Hematopoietic multipotent progenitor cell treated with erythropoietin and hydrocortisone succinate and interleukin-3 and kit ligand, for 15 days (in vitro differentiated cells): ENCODE measurements at places on chromosomes 2 and 18.

DNA sequence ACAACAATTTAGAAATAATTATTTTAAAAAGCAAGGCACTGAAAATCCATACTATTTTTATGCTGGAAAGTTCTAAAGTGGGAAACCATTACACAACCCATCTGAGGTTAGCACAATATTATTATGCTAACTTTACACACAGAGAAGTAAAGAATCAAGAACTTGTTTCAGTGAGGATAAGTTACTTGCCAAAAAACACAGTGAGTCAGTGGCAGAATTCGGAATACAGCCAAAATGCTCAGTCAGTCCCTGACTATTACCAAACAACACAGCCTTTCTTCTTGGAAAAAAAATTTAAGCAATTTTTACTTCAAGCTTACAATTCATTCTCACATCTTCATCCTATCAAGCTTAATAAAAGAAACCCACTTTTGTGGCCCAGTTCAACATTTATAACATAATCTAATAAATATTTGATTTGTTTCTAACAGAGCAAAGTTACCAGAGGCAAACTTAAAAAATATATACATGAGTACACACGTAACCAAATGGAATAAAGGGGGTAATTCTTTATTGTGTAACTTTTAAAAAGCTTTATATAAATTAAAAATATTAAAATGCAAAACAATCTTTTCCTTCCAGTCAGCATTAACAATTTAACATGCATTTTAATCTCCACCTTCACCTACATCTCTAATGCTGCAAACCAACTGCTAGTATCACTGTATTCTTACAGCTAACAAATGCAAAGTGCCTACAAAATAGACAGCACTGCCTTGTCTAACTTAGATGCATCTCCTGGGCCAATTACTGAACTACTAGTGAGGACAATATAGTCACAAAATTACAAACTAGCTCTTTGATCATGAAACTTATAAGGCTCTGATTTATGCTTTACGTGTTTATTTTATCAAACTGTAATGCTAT lies 55.2 kb downstream of the CCDC88A start:
- DNase-seq, result no peak

GRCh38 chr2:111694700-111695101 lies 189.3 kb downstream of the ANAPC1 start:
- no peak for DNase-seq

GRCh38 chr2:200961674-200962073 lies 1.8 kb downstream of the ORC2 start:
- DNase-seq, result no peak

GRCh38 chr2:206457188-206457634 lies 13.9 kb downstream of the ADAM23 start:
- no peak for DNase-seq
